ENCODE measurements at places on chromosomes 6 and 20.

DNA sequence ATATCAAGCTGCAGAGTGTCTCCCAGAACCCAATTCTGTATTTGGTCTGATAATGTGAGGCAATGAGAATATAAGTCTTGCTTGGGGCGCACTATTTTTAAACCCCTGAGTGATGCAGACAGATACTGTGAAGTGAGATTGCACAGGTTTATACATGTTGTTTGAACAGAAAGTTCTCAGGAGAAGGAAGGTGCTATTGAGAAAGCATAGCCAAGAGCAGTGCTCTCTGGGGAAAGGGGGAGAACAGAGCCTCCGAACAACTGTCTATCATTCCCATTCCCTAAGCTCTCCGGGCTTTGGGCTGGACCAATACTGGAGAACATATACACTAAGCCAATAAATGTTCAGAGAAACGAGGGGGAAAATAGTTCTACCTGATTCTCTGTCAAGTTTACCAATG is 75.8 kb downstream of the PERP start:
- no peak for DNase-seq

DNA sequence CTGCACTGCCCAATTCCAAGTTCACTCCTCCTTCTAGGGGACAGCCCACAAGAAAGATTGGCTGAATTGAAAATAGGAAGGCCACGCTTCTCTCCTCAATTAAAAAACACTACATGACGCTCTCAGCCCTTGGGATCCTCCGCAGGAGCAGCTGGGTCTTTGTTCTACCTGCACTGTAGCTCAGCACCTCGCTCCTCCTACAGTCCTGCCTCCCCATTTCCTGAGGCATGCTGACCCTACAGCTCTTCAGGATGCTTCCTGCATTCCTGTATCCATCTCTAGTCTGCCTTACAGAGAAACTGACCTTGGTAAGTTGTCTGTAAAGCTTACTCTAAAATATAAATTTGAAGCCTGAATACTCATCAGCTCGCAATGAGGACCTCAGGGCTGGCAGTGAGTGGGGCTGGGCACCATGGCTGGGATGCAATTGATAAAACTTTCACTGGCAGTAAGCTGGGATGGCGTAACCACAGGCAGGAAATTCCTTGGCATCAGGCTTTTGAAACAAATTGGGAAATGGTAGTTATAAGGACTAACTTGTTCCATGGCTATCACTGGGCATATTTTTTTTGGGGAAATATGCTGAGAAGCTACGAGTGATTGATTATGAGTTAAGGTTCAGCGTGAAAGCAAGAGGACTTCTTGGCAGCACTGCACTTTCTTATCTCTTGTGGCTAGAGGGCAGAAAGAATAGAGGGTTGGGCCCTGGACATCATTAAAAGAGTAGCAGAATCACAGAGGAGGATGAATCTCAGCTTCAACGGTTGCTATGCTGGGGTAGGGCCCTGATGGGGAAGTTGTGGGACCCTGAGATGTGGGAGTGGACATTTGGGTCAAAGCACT is 11.7 kb upstream of the SIRPB1 start:
- no peak for DNase-seq

GRCh38 chr20:62069741-62070216 is 4.1 kb upstream of the TAF4 start:
- DNase-seq: no peak

DNA sequence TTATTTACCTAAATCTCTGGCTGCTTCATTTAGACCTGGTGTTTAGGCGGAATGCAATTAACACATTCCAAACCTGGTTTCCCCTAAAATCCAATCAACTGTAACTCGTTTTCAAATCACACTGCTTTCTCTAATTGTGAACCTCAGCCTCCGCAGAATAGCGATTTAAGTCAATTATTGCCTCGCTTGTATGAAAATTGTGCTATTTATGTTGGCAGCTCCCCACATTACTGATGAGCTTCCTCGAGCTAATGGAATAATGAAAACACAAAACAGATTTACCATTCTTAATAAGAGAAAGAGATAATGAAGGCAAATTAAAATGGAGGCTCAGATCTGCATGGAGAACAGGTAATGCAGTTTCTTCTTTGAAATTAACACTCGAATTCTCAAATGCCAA is 67.9 kb downstream of the SLC2A10 start:
- DNase-seq: no peak

DNA sequence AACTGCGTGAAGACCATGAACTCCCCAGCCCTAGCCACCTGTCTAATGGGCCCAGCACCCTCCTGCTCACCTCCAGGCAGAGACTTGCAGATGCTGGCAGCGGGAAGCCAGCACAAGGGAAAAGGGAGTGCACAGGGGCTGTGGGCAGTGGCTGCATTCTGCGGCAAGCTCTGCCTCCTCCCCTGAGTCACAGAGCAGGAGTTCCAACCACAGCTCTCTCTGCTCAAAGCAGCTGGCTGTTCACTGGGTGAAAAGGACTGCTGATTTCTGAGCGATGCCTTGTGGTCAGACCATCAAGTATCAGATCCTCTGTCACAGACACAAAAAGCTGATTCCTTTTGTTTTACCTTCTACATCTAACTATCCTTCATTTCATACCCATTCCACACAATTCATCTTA is 10.5 kb downstream of the NKX2-2 start:
- DNase-seq: no peak

DNA sequence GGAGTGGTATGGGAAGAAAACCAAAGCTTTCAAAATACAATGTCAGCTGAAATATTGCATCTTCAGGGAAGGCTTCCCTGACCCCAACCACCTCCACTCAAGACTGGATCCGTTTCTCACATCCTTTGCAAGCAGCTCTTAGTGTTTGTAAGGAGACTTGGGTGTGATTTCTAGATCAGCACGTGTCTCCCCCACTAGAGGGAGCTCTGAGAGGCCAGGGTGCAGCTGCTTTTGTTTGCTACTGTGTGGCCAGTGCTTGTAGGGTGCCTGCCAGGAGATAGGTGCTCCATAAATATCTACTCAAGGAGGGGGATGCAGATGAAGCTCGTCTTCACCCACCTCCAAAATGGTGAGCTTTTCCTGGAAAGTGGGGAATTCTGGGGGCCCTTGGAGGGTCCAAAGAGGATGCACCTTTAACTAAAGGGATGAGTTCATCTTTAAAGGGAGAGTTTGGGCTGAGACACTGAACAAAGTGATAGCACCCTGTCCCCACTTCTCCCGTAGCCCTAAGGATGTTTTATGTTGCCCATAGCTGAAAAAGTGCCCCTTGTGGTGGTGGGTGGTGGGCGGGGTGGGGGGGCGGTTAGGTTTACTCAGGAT is 52.6 kb upstream of the MAFB start:
- no peak for DNase-seq

- DNase-seq: no peak
Measured at GRCh38 chr20:63128956-63129355, 87.0 kb downstream of the YTHDF1 start.

GRCh38 chr20:37179683-37180524 is 556 bp upstream of the MROH8 start:
- DNase-seq: no peak

- no peak for DNase-seq
Measured at GRCh38 chr6:118859517-118860064, 34.4 kb upstream of the ASF1A start.

GRCh38 chr6:51260003-51260402 is 441.3 kb downstream of the TFAP2B start:
- DNase-seq: no peak

GRCh38 chr6:92667843-92668242 is 751.5 kb downstream of the EPHA7 start:
- DNase-seq: no peak

Data from fibroblast of skin of left biceps (primary cell).